ENCODE measurements at places on chromosomes 11 and 22. TPM values are rescaled to one million over a fixed set of nuclear protein-coding genes. Genes with fewer than 3 reads are reported as not detected.

The ARAP1 gene
- total RNA-seq = 92.8 TPM

The SCUBE2 gene
- total RNA-seq = 0.66 TPM

The CNIH2 gene
- 0.89 TPM for total RNA-seq

The HARBI1 gene
- 2.5 TPM for total RNA-seq

The FGF19 gene
- total RNA-seq = 0.31 TPM

The NPAS4 gene
- 0.07 TPM for total RNA-seq

Data from ovary (tissue), 10 donors.